ENCODE measurements at places on chromosomes 7 and 10.
A peak's percentile ranks its signal among the peaks of the same experiment; 100 is the strongest.

- DNase-seq, result no peak
Observed at GRCh38 chr10:11553773-11554381, 57.6 kb downstream of the USP6NL start.

DNA sequence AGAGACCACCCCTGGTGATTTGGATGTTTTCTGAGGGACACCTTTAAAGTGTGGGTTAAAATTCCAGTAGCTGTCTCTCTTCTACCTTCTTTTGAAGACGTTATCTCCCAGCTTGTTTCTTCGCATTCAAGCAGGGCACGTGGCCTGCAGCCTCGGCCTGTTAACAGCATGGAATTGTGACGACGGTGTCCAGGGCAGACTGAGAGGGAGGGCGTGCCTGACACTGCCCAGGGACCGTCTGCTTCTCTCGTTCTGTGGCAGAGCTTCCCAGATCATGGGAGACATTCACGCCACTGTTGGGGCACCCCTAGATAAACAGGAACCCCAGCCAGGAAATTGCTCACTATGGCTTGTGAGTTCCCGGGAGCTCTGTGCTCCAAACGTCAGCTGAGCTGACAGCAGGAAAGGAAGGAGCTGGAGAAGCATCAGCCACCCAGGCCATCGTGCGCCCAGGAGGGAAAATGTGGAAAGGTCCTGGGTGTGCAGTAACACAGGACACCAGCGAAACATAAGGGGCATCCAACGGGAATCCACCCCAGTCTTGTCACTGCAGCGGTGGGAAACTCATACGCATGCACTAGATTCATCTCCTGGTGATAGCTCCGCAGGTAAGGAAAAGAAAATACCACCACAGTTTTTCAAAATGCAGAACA, 41.1 kb upstream of the RBM33 start:
- no peak for DNase-seq

DNA sequence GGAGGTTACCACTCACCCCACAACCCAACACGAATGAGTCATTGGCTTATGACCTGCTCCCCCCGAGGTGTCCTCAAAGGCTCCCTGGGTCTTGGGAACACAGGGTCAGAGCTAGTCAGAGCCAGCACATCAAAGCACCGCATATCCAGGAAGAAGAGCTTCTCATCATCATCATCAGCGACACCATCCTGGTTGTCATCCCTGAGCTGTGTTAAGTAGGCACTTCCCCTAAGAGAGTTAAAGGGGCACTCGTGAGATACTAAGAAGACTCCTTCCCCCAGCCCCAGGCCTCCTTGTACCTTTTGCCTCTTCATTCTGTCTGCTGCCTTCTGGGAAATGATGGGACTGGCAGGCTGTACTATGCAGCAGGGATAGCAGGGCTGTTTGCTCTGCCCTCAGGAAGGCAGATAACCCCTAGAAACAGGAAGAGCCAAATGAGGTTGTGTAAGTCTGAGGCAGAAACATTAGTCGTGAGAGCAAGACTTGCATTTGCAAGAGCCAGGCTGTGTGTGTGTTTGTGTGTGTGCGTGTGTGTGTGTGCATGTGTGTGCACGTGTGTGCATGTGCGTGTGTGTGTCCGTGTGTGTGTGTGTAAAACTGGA, 11.1 kb upstream of the CPA1 start:
- no peak for DNase-seq

GRCh38 chr7:144437370-144438191, 34.1 kb upstream of the NOBOX start:
- peak; percentile 37 for DNase-seq

DNA sequence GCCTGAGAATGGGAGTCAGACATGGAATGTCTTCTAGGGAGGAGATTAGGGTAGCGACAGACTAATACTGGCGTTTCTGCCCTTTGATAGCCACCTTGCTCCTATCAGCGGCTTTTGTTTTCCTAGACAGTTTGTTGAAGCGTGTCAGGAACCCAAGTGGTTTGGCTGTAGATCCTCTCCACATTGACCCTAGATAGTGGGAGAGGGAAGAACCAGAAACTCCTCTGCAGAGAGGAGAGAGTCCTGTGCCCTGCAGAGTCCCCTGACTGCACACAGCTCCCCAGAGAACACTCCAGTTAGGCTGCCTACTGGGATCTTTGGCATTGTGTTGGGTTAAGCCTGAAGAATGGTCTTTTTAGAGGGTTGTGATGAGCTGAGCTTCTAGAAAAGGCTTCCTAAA, 2.4 kb downstream of the MEPCE start:
- DNase-seq, result no peak

DNA sequence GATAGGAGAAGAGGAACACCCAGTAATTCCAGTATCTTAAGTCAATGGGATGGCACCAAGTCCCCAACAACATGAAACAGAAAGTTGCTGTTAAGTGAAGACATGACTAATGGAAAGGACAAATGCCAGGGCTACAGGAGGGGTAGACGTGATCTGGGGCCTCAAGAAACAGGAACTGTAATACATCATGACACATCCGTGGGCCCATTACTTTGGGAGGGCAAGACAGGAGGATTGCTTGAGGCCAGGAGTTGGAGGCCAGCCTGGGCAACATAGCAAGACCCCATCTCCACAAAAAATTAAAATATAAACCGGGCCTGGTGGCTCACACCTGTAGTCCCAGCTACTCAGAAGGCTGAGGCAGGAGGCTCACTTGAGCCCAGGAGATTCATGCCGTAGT, 408.6 kb upstream of the PRKCQ start:
- no peak for DNase-seq

- peak; percentile 98 for DNase-seq
Observed at GRCh38 chr10:71850743-71851464, at the start of gene PSAP. TSS of gene PSAP (minus strand) at chr10:71851251. CDS start at chr10:71851221, 30 bp downstream.

DNA sequence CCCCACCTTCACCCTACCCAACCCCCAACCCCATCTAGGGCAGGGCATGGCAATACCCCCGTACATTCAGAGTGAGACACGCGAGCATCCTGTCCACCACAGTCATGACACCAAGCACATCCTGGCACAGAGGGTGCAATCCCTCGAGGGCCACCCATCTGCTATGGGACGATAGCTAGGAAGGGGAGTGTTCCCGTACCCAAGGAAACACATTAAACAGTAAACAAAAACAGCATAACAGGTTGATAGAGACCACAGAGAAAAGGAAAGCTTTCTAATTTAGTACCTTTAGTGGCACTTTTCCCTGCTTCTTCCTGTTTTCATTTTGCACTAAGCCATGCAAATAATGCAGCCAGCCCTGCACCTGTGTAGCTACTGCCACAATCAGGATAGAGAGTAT, 2.3 kb upstream of the SMKR1 start:
- DNase-seq, result no peak

- no peak for DNase-seq
Observed at GRCh38 chr10:129523031-129523722, 56.1 kb downstream of the MGMT start.

- DNase-seq, result no peak
Observed at GRCh38 chr7:45968856-45969541, 47.9 kb upstream of the IGFBP3 start.

DNA sequence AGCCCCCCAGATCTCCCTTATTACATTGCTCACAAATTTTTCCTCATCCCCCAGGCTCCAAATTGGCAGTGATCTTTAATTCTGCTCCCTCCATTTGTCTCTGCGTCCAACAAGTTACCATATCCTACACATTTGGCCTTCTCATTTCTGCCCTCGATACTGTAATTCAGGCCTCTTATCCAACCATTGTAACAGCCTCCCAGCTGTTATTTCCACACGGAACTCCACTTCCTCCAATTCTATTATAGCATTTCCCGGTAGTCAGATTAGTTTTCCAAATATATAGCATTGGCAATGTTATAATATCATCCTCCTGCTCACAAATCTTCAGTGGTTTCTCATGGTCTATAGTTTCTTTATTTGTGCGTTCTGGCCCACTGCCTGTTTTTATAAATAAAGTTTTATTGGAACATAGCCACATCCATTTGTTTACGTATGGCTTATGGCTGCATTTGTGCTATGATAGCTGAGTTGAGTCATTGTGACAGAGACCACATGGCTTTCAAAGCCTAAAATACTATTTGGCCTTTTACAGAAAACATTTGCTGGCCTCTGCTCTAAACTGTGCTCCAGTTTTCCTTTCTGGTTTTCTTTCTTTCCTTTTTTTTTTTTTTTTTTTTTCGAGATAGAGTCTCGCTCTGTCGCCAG, 126.5 kb upstream of the ZNF438 start:
- no peak for DNase-seq

GRCh38 chr10:100128951-100129350, 47.3 kb upstream of the CPN1 start:
- no peak for DNase-seq

DNA sequence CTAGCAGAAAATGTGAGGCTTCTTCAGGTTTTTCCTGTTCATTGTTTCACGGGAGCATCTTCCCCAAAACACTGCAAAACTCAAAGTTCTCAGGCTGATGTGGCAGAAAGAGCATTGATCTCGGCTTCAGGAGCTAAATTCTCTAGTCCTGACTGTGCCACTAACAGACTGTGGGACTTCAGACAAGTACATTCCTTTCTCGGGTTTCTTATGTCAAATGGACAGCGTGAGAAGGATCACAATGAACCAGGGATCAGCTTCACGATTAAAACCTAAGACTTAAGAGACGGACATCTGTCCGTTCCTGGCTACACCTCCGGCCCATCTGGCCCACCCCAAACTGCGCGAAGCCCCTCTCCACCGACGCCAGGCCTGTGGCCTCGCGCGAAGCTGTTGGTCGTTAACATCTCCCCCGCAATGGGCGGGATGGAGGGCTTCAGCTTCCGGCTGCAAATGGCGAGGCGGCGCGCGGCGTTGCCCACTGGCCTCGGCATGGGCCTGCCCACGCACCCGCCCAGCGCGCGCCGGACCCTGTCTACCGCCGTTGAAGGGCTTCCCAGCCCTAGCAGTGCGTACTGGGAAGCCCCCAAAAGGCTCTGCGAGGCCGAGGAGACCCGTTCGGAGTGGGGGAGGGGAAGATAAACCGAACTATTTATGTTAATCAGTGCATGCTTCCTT, 549 bp upstream of the DDX50 start:
- DNase-seq, result no peak

DNA sequence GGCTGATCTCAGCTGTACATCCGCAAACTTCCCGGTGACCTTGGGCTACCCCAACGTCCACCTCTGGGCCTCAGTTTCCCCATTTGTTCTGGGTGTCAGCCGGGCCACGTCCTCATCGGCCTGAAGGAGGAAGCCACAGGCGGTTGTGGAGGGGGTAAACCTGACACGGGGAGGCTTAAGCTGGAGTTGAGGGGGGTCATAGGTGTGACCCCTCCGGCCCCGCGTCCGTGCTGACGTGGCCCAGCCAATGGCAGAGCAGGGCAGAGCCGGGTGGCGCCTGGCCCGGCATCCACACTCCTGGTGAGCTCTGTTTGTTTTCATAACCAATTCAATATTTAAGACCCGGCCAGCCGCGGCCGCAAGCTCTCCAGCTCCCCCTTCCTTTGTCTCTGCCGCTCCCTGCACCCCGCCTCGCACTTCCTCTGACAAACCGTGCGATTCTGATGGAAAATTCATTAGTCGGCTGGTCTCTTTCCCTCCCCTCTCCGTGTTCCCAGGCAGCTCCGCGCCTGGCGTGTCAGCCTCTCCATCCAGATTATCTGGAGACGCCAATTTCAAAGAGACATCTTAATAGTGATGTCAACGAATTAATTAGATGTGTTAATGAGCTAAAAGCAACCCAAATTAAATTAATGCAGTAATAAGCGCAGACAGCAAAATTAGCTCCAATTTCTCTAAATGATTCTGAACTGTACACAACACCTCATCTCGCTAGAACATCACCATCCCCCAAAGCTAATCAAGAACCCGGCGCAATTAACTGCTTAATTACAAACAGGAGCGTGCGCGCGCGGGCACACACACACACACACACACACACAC, 55.4 kb downstream of the MICALL2 start:
- no peak for DNase-seq

GRCh38 chr7:3075441-3075840, 31.8 kb upstream of the CARD11 start:
- DNase-seq, result no peak

DNA sequence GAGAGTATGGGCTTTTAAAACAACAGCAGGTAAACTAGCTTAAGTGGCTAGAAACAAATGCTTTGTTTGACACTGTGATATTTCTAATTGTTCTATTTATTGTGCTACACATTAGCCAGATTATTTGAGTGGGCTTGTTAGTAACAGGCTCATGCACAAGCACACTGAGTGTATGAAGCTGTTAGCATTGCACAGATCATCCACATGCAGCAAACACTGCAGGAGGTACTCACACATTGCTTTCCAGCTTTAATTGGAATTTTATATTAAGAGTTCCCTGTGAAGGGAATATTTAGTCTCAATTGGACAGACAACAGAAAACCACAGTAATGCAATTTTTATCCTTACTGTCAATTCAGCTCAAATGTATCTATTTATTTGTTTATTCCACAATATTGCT, 92.9 kb upstream of the ZNF804B start:
- no peak for DNase-seq

GRCh38 chr10:75401569-75402485, at the start of gene ZNF503:
TSS of gene ZNF503 (minus strand) at chr10:75401764. CDS start at chr10:75401419, 345 bp downstream.
- no peak for DNase-seq

DNA sequence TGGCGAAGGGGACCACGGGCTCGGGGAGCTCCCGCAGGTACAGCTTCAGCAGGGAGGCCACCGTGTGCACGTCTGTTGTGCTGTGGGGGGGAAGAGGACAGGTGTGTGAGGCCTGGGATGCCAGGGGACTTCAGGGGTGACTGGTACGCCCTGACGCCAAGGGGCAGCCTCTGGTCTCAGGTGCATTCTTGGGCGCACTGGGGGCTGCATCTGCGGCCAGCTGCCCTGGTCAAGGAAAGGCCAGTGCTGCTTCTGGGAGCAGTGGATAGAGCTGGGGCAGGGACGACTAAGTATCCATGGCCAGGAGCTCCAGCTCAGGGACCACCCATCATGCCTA, 148.5 kb downstream of the MAPK8 start:
- DNase-seq, result no peak

DNA sequence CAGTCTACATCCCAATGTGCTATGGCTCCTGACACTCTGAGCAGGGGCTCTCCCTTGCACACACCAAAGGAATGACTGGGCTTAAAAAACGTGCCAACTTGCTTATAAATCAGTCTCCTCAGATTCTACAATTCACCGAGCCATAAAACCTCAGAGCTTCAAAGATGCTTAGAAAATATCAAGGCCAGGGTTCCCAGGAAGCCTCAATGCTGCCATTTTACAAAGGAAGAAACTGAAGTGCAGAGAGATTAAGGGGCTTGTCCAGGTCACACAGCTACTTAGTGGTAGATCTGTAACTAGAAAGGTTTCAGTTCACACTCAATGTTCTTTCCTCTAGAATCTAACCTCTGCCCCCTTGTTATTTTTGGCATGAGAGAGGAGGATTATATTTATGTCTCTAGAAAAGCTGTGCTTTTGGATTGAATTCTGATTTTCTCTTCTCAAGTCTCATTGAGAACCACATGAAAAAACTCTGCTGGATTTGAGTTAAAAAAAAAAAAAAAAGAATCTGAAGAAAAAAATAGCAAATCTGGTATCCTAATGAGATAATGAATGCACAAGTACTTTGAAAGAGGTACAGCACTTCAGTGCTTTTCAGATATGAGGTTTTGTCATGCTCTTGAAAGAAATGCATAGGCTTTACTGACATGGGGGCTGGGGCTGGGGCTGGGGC, 22.3 kb upstream of the TSPAN33 start:
- no peak for DNase-seq
